ENCODE measurements at places on chromosomes 2 and 18.

- no peak for DNase-seq
Measured at GRCh38 chr2:162210385-162210784, 32.9 kb downstream of the FAP start.

- DNase-seq, result no peak
Measured at GRCh38 chr2:158487419-158487818, 30.7 kb downstream of the PKP4 start.

GRCh38 chr18:76619621-76620315 lies 124.7 kb upstream of the ZNF516 start:
- peak; percentile 78 for DNase-seq

DNA sequence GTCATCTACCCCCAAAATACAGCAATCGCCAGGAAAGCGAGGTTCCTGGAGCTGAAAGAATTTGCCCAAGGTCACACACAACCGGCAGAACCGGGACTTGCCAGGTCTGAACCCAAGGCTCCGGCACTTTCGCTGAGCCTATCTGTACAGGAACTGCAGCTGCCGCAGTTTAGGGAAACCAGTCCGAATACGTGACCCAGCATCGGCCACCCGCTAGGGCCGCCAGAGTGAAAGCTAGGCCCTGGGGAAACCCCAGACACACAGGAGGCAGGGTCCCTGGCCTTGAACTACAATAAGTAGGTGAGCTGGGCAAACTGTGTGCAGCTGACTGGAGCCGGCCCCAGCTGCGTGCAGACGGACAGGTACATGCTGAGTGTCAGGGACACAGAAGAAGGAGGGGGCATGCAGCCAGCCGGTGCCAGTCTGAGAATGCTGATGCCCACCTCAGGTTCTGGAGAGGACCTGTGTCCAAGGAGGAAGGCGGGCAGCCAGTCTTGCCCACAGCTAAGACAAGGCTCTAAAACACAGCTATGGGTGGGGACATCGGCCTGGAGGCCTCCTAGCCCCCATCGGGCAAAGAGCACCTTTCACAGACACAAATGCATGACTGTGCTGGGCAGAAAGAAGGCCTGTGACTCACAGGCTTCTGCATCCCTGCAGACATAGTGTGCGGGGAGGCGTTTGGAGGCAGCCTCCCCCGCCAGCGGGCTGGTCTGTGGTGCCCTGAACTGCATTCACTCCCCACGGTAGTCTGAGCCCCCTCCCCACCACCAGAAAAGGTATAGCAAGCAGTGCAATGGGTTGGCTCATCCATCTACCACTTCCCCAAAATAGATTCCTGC lies 107.4 kb upstream of the ID2 start:
- no peak for DNase-seq

DNA sequence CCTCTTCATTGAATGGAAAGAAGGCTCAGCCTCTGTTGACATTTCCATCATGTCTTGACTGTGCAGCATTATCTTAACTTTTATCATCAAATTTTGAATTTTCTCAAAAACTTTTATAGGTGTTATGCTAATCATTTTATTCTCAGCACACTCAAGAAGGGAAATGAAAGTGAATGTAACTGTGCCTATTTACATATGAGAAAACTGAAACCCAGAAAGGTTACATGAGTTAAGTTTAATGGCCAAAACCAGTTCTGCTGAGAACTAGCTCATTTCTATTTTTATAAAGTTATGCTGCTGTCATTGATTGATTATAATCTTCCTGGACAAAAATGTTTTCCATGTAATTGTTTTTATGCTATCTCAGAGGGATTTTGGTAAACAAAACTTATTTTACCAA lies 618.8 kb upstream of the NRXN1 start:
- DNase-seq, result no peak

- DNase-seq, result no peak
Measured at GRCh38 chr2:2464094-2464493, 133.0 kb upstream of the MYT1L start.

GRCh38 chr2:1729242-1729641 lies 15.1 kb downstream of the PXDN start:
- DNase-seq, result no peak

DNA sequence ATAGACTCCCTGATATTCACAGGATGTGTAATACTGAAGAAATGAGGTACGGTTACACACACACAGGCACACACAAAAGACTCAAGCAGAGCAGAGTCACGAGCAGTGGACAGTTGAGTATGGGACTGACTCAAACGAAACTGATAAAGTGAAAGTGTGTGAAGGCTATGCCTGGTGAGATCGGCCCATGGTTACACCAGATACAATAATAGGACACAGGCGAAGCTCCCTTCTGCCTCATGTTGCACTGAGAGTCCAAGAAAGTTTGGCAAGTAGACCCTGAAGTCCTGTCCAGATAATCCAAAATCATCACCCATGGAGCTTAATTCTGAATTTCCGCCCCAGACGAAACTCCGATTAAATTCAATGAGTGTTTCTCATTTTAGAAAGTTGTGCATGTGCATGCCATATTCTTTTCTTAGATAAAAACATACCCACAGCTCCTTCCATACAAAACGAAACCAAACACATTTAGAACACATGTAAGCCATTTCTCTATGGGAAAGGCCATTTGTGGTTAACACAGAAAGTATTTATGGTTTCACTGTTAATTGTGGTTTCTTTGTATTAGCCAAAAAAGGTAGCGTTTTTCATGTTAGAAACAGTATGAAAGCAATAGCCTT lies 567.6 kb downstream of the PLCL1 start:
- DNase-seq, result no peak

DNA sequence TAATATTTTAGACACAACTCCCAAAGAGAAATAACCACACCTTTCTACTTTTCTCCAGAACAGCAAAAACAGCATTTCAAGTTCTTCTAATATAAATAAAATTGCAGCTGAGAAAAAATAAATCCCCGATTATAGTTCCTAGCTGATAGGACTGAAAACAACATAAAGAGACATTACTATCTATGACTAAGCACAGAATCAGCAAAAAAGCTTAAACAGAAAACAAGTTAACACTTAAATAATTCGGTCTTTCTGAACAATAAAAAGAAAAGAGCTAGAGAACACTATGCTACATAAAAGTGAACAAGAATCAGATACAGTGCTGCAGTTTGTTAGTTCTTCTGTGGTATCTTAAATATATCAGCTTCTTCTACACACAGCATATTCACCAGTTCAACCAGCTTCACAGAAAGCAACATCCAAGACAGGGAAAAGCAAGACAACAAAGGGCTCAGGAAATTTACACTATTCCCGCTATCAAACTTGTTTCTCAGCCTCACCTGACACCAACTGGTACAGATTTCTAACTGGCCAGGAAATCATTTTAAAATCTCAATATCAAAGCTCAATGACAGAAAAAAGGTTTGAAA lies 28.6 kb downstream of the FEZ2 start:
- no peak for DNase-seq

GRCh38 chr2:218033208-218033589 lies 30.4 kb upstream of the TNS1 start:
- DNase-seq, result no peak

DNA sequence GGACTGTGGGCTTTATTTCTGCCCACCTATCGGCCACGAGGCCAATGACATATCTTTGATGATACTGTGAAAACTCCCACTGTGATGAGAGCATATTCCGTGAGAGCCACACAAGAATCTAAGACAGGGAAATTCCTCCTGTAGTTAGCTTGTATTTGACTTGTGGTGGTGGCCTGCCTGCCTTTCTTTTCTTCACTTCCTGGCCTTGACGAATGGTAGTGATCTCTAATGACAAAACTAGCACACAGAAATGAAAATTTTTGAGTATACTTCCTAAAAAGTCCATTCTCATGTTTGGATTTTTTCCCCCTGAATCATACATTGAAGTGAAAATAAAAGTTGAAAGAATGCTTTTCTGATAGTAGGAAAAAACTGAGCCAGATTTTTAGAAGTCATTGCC lies 94.4 kb downstream of the MGAT5 start:
- peak; percentile 15 for DNase-seq

GRCh38 chr2:65479524-65479923 lies 47.1 kb upstream of the SPRED2 start:
- no peak for DNase-seq

DNA sequence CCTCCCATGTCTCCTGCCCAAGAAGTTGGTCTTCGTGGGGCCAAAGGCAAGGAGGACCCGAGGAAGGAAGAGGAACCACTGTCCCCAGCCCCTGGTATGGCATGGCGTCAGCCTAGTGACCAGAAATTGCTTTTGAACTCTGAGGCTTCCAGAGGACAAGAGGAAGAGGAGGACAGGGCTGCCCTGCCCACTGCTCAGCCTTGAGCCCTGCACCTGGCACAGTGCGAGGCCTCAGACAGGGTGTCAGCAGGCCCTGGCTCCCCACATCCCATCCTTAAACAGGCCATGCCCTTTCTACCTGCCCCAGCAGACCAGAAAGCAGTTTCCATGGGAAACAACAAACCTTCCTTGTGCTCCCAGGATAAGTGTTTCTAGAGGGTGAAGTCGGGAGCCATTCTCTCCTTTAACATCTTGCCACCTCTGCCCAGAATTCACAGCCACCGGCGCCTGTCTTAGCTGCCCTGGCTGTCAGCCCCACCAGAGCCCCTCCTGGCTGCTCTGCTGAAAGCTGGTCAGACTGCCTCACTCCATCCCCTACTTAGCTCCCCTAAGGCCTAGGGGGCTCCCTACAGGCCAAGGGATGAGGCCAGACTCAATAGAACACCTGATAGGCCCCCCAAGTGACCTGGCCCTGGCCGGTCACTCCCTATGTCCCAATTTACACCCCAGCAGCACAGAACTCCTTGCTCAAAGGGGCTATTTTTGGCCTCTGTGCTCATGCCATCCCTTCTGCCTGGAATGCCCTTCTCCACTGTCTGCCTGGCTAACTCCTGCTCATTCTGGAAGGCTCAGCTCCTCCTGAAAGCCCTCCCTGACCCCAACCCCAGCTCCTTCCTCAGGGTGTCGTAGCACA lies 20.6 kb downstream of the ATOH8 start:
- DNase-seq, result no peak

DNA sequence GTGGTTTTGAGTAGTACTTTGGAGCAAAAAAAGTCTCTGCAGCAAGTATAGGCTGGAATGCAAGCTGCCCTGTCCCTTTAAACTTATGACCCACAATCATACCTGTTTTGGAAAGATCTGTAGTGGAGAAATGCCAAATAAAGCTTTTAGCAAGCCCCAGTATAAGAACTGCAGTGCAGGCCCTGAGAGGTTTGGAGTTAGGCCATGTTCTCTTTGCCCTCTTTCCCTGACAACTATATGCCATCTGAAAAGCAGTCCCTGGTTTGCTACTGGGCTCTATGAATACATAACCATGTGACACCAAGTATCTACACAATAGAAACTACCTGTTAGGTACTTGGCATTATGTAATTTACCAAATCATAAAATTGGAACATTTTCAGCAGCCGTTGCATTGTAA lies 267.4 kb upstream of the HNMT start:
- DNase-seq, result no peak

DNA sequence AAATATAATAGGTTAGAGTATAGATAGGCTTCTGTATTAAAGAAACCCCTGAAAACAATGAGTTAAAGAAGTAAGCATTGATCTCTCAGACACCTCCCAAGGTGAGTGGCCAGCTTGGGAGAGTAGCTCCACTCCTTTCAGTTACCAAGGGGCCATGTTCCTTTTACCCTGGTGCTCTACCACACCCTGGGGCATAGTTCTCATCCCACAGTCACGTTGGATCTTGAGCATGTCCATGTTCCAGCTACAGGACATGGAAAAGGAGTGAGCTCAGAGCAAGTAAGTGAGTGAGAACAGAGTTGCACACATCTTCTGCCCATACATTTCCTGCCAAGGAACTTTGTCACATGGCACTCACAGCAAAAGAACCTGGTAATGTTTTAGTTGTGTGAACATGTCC lies 325.9 kb upstream of the SLC39A10 start:
- no peak for DNase-seq

- DNase-seq, result no peak
Measured at GRCh38 chr18:54947091-54947490, 12.2 kb downstream of the CCDC68 start.

DNA sequence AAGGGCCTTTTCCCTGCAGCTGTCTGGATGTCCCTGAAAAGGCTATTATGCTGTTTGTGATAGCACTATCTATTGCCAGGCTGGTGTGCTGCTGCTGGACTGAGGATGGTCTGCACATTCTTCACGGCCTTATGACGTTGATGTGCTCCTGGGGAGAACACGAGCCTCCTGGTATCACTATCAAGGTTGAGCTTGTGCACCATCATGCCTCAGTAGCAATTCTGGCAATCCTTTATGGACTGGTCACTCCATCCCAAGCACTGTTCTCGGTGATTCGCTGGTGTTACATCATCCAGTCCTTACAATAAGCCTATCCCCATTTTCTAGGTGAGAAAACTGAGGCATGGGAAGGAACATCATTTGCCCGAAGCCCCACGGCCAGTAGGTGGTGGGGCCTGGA lies 18.2 kb upstream of the CCBE1 start:
- no peak for DNase-seq

DNA sequence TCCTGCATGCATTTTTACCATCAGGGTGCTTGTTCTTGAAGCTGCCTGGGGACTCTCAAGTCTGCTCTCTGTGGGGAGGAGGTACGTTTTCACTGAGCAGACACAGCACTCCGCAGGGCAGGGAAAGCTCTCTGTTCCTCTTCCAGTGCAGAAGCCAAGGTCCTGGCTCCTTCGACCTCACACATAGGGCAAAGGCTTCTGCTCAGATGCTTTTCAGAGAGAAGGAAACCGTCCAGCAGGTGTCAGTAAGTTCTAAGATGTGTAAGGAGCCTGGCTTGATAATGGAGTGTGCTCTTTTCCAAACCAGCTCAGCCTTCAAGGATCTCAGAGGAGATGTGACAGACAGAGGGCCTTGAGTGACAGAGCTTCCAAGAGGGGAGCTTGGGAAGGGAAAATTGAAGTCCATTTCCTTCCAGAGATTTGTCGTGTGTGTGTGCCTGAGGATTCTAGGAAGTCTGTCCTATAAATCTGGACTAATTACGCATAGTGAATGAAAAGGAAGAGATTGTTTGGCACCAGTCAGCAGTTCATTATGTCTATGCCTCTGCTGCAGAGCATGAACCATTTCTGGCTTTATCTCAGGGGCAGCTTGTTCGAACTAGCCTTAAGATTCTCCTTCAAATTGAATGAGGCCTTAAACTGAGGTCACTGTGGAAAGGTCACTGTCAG lies 67.3 kb upstream of the UPP2 start:
- DNase-seq, result peak; percentile 90

DNA sequence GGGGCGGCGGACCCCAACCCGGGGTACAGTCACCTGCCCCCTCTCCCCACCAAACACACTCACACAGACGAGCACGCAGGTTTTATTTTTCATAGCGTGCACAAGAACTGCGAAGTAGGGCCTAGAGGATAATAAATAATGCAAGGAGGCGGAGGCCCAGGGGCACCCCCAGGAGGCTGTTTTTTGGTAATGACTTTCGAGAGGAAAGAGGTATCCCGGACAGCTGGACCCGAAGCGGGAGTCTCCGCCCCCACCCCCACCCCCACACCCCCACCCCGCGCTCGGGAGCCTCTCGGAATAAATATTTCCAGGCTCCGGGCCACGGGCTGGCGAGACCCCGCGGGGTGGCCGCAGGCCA lies 3.4 kb downstream of the CYP26B1 start:
- no peak for DNase-seq

GRCh38 chr18:66564236-66564635 lies 39.7 kb downstream of the CDH19 start:
- DNase-seq, result no peak
